ENCODE measurements at places on chromosomes 4 and X.

DNA sequence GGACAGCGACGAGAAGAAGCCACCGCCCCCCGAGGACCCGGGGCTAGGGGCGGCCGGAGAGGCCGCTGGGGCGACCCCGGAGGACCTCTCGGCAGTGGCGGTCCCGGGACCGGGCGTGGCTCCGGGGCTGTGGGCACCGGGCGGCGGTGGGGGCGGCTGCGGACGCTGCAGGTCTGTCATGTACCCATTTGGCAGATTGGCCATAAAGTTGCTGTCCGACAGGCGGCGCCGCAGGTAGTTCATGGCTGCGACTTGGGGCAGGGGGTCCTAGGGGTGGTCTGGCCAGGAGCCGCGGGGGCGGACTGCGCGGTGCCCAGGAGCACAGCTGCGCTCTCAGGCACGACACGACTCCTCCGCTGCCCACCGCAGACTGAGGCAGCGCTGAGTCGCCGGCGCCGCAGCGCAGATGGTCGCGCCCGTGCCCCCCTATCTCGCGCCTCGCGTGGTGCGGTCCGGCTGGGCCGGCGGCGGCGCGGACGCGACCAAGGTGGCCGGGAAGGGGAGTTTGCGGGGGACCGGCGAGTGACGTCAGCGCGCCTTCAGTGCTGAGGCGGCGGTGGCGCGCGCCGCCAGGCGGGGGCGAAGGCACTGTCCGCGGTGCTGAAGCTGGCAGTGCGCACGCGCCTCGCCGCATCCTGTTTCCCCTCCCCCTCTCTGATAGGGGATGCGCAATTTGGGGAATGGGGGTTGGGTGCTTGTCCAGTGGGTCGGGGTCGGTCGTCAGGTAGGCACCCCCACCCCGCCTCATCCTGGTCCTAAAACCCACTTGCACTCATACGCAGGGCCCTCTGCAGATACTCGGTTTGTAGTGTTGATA, at the start of gene SYN1:
TSS of gene SYN1 (minus strand) at position 372 of the 817 bp plus-strand sequence. CDS start at position 243, 129 bp downstream.
- peak; percentile 42 for DNase-seq

- no peak for DNase-seq
Observed at GRCh38 chr4:121344098-121344497, 36.7 kb downstream of the QRFPR start.

DNA sequence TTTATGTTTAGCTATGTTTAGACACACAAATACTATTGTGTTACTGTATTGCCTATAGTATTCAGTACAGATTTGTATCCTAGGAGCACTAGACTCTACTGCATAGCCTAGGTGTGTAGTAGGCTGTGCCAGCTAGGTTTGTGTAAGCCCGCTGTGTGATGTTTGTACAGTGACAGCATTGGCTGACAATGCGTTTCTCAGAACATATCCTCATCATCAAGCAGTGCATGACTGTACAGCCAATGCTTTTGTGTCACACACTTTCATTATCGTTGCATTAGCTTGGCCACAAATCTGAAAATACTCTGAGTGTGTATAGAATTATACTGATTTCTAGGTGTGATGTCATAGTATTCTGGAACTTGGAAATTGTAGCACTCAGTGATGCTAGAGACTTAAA, 63.4 kb downstream of the CLDN34 start:
- DNase-seq = no peak

- peak; percentile 39 for DNase-seq
Observed at GRCh38 chr4:4430492-4431195, 43.7 kb downstream of the NSG1 start.

GRCh38 chrX:150236327-150236726, 126.8 kb upstream of the MAMLD1 start:
- no peak for DNase-seq

DNA sequence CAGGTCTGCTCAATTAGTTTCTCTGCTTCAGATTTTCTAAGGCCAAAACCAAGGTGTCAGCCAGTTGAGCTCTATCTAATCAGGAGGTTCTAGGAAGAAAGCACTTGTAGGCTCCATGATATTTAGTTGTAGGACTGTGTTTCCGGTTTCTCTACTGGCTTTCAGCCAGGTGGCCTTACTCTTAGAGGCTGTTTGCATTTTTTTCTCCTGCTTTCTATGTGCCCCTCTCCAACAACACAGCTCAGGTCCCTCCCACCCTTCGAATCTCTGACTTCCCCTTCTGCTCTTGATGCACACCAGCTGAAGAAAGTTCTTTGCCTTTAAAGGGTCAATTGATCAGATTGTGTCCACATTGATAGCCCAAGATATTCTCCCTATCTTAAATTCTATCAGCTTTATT, 245.2 kb downstream of the RAB28 start:
- no peak for DNase-seq

DNA sequence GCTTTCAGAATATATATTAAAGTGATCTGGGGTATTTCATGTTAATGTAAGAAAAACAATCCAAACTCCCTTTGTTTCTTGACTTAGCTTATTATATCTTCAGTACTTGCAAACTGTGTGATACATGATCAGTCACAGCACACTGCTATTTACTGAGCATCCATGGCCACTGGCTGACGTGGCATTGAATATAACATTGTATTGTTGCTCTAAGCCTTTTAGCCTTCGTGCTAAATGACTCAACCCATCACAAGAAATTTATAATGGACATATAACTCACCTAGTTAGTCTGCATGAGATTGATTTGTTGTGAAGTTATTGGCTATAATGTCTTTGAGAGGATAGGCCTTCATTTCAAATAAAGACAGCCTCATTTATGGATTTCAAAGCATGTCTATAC, 642.6 kb downstream of the IL1RAPL1 start:
- DNase-seq = no peak

DNA sequence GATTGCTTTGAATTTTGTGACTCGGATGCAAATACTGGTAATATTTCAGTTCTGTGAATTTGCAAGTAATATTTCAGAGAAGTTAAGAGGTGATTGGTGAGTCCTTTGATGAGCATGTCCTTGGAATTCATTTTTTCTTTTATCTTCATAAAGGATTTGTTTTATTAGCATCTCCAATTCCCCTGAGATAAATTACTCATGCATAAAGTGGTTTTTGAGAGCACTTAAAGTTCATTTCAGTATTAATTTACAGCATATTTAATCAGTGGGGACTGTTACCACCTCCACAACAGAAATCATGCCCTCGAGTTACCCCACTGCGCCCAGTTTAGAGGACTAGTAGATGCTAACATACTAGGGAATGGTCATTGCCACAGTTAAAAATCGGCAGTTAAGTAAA, 65.0 kb downstream of the ZFX start:
- DNase-seq = no peak

GRCh38 chrX:16649858-16650257, at the start of gene S100G:
S100G (plus strand) TSS chrX:16650158; CDS start chrX:16651007, 849 bp downstream.
- DNase-seq = no peak

DNA sequence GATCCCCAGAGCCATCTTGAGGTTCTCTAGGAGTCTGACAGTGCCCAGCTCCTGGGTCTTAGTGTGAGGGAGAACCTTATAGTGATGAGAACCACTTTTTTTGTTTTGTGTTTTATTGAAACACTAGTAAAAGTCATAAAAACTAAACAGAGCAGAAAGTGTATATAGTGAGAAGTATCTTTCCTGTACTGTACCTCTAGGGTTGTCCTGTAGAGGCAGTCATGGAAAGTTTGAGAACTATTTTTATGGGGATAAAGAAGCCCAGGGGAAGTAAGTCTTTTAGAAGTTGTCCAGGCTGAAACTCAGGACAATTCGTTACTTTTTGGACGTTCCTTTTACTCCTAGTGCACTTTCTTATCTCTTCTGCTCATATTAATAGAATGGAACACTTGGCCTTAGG, 40.9 kb downstream of the ADH5 start:
- DNase-seq = no peak

DNA sequence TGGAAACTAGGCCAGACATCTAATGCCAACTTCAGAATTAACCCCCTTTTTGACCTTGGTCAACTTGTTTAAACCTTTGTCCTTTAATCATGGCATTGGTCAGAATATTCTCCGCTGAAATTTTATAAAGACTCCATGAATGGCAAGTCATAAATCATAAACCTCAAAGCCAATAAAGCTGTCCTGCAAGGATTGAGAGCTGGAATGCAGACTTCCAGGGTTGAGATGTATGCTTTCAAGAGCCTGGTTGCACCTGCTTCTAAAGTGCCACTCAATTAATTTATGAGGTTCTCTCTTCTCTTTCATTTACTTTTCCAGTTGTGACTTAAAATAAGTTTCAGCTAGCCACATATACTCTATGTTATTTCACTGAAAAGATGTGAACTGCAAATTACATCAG, 136.2 kb upstream of the HCCS start:
- no peak for DNase-seq

DNA sequence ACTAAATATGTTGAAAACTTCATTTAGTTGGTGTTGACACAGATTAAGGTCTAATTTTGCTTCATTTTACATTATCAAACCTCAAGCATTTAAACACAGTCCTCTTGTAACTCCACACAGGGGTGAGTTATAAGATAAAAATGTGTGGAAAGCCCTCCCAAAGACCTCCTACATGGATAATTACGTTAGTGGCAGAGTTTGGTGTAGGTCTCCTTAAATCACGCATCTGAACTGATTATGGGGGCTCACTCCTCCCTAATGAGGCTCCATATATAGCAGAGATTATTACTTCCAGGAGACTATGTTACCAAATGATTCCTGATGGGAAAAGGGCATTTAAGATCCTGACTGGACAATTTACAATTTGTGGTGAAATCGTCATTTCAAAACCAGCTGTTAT, 32.2 kb upstream of the VCX3B start:
- no peak for DNase-seq

GRCh38 chrX:51395810-51396728, 63.4 kb downstream of the NUDT10 start:
- DNase-seq = no peak

DNA sequence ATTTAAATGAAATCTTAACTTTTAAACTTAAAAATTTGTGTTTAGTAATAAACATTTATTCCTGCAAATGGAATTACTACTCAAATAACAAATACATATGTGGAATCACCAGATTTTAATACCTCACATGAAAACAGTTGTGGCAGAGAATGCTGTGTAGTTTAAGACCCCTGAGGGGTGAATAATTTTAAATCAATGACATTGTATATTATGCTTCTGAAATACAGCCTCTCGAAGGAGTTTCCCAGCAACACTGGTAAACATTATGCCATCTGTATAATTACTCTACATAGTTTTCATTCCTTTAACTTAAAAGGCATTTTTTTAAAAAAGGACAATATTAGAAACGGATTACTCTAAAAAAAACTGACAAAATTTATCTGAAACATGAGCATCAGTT, 2313.3 kb downstream of the ARAP2 start:
- DNase-seq = no peak

- no peak for DNase-seq
Observed at GRCh38 chrX:12843061-12843667, 23.7 kb upstream of the TLR7 start.

DNA sequence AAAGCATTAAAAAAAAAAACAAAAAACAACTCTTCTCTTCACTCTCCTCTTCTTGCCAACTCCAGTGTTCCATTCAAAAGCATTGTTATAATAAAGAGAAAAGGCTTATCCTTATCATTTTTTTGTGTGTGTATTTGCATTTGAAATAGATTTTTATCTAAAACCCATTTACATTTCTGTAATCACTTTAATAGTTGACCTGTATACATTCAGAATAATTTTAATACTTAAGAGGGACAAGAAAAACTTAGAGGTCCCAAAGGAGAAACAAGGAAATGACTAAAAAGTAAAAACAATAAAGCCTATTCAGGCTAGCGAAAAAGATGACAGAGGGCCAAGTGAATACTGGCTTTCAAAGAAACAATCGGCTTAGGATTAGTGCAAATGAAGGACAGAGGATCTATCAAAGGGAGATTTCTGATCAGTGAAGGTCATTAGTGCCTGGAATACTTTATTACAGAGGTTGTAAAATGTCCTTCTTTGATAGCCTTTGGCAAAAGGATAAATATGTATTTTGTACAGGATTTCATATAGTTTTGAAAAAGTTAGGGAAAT, 808.3 kb downstream of the RPA4 start:
- DNase-seq = no peak

- no peak for DNase-seq
Observed at GRCh38 chr4:124904723-124905388, 192.3 kb upstream of the ANKRD50 start.

- DNase-seq = no peak
Observed at GRCh38 chr4:188041721-188042120, 46.1 kb downstream of the ZFP42 start.

DNA sequence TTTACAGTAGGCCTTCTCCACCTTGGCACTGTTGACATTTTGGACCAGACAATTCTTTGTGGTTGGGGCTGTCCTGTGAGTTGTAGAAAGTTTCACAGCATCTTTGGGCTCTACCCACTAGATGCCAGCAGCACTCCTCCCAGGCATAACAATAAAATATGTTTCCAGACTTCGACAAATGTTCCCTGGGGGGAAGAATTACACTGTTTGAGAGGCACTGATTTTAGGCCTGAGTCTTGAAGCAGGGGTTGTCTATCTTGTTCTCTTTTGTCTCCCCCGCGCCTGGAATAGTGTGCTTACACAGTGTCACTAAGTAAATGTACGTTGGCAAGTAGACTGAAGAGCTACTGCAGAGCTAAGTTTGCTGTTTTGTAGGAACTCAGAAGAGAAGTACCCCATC, 254.4 kb upstream of the BOD1L1 start:
- no peak for DNase-seq

DNA sequence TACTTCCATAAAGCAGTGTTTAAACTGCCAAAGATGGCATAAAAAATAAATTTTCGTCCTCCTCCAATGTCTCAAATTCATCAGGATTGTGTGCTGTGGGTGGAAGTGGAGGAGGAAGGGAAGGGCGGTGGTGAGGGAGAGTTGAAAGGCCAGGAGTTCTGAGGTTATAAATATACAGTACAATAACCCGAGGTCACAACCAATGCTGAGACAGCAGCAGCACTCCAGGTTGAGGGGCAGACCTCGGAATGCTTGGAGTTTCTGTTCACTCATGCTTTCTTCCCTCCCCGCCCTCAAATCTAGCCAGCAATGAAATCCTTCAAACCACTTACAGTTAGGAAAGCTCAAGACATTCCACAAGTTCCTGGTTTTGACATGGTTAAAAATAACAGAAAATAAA, 134.0 kb upstream of the SMAD1 start:
- no peak for DNase-seq

GRCh38 chr4:4446434-4446833, 59.5 kb downstream of the NSG1 start:
- DNase-seq = no peak

- no peak for DNase-seq
Observed at GRCh38 chrX:25191403-25191802, 175.6 kb upstream of the ARX start.

DNA sequence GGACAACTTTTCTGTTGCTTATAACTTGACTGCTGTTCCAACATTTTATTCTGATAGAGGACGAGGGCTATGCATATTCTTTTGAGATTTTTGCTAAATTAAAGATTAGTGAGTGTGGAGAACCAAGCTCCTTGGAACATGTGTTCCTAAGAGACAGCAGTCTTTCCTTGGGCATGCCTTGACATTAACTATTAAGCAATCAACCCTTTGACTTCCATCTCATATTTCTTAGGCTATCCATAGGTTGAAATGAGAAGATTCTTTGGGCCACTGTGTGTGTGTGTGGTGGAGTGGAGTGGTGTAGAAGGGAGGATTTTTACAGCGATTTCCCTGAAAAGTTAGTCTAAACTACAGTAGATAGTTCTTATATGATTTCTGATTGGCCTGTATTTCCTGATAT, 127.4 kb upstream of the POF1B start:
- no peak for DNase-seq

All from HCT116 (cell line).